Uterus (tissue), 4 donors: ENCODE measurements at places on chromosomes 7 and 10.

GRCh38 chr10:16832351-16833080 lies 15.3 kb upstream of the RSU1 start:
- no peak for DNase-seq

DNA sequence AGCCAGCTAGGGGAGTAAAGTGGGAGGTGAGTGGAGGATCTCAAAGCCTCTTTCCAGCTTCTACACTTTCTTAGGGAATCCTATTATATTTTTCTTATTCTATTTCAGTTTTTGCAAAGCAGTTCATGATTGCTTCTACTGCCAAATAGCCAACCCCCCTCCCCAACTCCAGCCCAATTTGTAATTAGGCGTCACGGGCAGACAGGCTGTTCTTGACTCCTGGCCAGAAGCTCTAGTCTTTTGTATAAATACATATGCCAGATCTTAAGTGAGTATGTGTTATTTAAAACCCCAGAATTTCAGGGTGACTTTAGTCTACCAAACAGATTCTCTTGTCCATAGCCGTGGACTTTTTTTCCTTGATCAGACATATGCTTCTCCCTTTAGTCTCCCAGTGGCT lies 255.2 kb downstream of the BUB3 start:
- DNase-seq = no peak

DNA sequence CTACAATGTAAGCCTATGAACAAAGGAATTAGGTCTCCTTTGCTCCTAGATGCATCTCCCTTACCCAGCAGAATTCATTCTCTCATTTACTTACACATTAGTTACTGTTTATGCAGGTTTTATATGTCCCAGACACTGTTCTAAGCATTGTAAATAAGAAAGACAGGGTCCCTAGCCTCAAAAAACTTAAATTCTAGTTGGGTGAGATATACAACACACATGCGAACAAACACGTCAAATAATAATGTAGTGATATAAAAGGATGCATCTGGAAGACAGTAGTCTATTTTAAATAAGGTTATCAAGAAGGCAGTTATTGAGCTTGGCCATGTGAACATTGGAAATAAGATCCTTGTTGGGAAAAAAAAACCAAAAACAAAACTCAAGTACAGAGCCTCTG lies 479.7 kb downstream of the DNAJB9 start:
- DNase-seq = no peak

GRCh38 chr7:37988721-37989650 lies 68.5 kb downstream of the EPDR1 start:
- no peak for DNase-seq

DNA sequence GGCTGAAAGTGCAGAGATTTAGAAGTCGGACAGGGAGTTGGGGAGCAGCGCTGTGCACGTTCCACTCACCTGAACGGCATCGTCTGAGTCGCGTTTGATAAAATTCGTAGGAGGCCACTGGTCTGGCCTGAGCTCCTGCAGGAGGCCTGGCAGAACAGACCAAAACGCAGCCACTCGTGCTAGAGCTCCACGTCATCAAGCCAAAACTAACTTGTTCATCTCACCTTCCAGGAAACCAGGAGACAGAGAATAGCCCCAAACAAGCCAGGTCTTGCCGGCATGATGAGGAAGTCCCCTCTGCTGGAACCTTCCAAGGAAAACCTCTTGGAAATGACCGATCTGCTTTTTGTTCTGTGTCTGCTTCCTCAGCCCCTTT lies 43.4 kb upstream of the DNAJB6 start:
- DNase-seq = no peak

GRCh38 chr10:74645692-74646091 lies 180.7 kb upstream of the KAT6B start:
- no peak for DNase-seq

DNA sequence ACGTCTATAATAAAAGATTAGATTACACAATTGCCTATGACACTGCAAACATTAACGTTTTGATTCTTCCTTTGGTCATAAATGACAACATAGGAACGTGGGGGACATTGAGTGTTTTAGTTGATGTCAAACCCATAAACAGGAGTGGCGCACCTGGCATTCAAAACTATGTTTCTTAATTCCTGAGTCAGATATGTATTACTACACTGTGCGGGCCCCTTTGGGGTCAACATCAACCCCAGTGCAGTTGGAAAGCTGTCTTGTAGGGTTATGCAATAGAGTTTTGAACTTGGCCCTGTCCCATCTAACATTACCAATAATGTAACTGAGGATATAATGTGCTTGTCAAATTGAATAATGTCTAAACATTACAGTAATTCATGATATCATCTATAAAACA lies 156.5 kb downstream of the CSTF2T start:
- no peak for DNase-seq

GRCh38 chr10:114600057-114600456 lies 58.0 kb downstream of the ABLIM1 start:
- DNase-seq = no peak

DNA sequence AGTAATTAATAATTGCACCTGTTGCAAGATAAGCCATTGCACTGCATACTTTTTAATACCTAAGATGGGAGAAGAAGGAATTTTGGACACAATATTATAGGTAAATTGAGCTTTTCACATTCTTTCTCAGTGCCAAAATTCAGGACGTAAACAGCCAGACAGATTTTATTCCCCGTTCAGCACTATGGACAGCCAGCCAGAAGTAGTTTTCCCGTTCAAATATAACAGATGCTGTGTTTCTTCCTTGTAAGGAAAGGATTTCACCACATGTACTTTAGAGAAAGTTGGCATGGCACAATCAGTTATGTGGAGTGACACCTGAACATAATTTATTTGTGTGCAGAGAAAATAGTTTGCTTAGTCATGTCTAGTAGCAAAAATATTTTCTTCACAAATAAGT lies 34.8 kb downstream of the SEMA3E start:
- no peak for DNase-seq

DNA sequence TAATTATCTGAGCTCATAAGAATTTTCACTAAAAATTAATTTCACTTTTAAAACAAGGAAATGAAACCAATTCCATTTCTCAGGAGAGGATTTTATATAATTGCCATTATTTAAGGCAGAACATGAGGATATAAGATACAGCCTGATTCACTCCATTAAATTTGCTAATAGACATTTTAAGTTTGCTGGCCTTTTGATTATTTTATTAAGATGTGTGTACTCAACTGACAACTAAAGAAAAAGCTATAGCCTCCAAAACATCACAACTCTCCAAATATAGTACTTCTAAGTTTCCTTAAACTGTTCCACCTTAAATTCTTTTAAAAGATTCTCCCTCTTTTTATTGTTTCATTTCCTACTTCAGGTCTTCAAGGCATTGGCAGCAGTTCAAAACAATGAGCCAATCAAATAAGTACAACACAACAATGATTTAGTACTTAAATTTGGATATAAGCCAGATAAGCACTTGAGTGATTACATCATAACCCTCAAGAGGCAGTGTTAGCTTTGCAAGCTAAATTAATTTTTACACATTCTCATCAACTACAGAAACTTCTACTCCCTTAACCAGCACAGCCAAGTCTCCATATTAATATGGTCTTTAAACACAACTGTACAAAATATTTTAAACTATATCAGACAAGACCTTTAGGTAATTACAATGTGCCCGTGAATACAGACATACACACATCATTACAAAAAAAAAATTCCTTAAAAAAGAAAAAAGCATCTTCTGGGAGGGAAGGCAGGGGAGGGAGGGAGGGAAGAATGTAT lies 121.8 kb downstream of the KMT2C start:
- no peak for DNase-seq

DNA sequence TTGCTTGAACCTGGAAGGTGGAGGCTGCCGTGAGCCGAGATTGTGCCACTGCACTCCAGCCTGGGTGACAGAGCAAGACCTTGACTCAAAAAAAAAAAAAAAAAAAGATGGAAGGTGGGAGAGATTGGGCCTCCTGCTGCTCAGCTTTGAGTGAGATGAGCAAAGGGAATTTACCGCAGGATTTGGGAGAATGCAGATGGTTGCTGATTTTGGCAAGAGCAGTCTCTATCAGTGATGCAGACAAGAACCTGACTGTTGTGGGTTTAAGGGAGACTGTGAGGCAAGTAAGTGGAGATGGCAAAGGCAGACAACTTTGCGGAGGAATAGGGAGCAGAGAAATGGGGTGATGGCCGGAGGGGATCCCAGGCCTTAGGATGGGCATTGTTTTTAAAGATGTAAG lies 1140.8 kb upstream of the AUTS2 start:
- no peak for DNase-seq

- DNase-seq = no peak
Observed at GRCh38 chr10:71771204-71771603, 2.1 kb downstream of the VSIR start.

- DNase-seq = no peak
Observed at GRCh38 chr7:149790146-149790548, 16.8 kb upstream of the ZNF467 start.
